A673 (cell line): ENCODE measurements at places on chromosomes 5 and 9.

DNA sequence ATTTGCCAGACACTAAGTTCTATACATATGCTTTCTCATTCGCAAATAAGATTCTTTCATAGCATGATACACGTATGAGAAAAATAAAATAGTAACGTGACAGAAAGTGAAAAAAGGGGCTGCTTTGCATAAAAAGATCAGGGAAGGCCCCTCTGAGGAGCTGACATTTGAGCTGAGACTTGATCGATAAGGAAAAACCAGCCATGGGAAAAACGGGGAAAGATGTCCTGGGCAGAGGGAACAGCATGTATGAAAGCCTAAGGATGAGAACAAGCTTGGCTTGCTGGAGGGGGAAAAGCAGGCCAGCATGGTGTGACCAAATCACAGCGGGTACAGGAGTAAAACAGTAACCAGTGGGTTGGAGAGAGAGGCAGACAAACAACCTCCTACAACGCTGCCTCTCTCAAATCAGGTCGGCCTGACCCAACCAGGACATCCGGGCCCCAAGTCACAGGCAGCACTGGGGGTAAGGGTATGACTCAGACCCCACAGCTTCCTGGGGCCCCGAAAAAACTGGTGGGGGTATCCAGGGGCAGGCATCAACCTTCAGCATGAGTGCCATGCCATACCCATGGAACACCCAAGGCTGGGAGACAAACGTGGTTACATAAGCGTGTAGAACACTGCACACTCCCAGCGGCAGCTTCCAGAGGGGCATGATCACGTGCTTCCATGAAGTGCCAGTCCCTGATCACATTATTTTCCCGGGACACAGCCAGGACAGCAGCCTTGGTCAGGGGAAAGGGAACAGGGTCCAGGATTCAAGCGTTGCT lies 2.2 kb downstream of the TNIP1 start:
- no peak for DNase-seq

DNA sequence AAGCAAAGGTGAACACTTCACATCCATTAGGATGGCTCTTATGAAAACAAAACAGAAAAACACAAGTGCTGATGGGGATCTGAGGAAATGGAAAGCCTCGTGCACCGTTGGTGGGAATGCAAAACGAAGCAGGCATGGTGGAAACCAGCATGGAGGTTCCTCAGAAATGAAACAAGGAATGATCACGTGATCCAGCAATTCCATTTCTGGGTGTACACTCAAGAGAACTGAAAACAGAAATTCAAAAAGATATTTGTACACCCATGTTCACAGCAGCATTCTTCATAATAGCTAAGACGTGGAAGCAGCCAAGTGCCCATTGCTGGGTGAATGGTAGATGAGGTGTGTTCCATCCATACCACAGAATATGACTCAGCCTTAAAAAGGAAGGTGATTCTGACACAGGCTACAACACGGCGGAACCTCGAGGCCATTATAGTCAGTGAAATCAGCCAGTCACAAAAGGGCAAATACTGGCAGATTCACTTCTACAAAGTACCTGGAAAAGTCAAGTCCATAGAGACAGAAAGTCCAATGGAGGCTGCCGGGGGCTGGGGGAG lies 87.2 kb upstream of the RAPGEF1 start:
- no peak for DNase-seq

GRCh38 chr9:99859243-99859980 lies 37.7 kb downstream of the NR4A3 start:
- DNase-seq = no peak

- DNase-seq = peak; percentile 94
These were observed at the start of gene RFK for GRCh38 chr9:76394195-76394959. RFK (minus strand) TSS chr9:76394426; CDS start chr9:76394171, 255 bp downstream.

GRCh38 chr5:42321785-42322184 lies 101.5 kb upstream of the GHR start:
- DNase-seq = no peak

- DNase-seq = no peak
These were observed 70.1 kb downstream of the RIC1 start for GRCh38 chr9:5698810-5699556.

DNA sequence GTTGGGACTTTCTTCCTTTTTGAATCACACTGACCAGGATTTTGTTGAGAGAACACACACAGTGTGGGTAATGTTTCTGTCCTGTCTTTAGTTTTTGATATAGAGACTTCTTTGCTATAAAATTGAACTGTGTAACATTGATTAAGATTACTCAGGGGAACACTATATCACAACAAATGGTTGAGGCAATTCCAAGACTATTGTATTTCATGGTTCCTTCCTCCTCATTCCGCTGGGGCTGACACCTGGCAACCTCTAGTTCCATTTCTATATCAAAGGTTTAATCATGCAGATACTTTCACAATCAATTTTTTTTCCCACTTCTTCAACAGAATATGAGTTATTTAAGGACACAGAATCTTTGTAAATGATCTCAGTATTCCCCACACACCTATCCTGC lies 182.2 kb downstream of the TAF11L14 start:
- no peak for DNase-seq

DNA sequence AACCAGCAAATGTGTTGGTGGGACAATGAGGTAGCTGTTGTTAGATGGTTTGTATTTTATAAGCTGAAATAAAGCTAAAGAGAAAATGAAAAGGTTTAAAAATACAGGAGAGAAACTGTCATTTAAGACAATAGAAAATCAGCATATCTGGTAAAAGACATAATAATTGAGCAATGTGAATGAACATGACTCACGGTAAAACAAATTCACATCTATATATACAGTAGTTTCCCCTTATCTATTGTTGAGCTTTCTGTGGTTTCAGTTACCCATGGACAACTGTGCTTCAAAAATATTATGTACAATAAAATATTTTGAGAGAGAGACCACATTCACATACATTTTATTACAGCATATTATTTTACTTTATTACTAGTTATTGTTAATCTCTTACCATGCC lies 1649.8 kb downstream of the EFNA5 start:
- DNase-seq = no peak

- no peak for DNase-seq
These were observed 87.2 kb downstream of the MRPS27 start for GRCh38 chr5:72232838-72233237.

DNA sequence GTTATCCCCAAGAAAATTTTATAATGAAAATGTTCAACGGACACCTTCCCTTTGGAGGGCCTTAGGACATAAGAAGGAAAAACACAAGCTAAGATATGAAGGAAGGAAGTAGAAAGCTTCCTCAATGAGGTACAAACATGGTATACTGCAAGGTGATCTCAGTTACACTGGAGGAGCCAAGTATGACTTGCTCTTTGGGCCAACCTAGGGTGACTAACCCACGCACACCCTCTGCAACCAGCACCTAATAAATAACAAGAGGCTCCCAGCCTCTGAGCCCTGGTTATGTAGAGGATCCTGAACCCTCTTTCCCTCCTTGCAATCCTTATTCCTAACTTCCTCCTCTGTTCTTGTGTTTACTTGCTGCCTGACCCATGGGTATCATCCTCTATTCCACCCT lies 38.3 kb upstream of the KCNV2 start:
- DNase-seq = no peak

- no peak for DNase-seq
These were observed at the start of gene SPAAR for GRCh38 chr9:35909274-35909673. SPAAR (plus strand) TSS chr9:35909490; CDS start chr9:35910464, 974 bp downstream.

DNA sequence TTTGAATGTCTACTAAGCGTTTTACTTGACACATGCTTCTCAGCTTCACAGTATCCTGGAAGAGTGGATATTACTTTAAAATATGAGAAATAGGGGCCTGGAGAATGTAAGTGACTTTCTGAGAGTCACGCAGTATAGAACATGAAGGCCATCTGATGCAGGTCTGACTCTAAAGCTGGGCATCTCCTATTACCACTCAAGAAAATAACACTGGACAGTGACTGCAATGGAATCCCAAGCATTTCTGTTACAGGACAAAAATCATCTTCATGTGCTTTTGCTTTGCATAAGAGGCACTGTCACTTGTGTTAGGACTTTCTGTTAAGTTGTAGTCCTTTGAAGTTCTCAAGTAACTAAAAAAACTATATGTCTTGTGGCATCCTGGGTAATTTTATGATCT lies 335.5 kb downstream of the FBXL7 start:
- no peak for DNase-seq

DNA sequence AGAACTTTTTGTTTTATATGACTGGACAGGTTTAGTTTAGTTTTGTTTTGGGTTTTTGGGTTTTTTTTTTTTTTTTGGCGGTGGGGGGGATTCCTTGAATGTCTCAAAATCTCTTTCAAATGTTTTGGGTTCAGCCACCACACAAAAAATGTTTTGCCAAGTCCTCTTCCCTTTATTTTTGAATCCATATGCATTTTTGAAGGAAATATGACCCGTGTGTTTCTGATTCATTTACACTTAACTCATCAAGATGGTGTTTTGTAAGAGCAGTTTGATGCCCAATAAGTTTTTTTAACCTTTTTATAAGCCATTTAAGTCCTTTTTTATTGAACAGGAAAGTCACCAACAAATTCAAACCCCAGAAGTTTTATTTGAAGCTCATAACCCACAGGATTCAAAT lies 209.8 kb downstream of the CWC27 start:
- DNase-seq = no peak

- DNase-seq = peak; percentile 10
These were observed 120.1 kb upstream of the ACO1 start for GRCh38 chr9:32264170-32264864.
